ENCODE measurements at places on chromosomes 1 and 21.

DNA sequence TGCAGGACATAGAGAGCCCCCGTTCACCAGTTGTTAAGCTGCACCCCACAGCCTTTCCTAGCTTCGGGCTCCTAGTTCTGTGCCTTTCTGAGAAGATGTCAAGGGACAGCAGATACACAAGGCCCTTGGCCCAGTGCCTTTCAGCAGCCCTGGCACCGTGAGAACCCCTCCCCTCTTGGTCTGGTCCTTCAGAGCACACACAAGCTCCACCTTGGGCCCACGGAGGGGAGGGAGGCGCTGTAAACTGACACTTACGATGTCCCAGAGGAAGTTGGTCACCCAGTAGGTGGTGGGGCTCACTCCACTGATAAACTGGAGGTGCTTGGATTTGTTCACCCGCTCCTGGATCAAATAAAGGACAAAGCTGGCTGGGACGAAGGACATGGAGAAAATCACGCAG is 101.6 kb downstream of the ABCA4 start:
- no peak for DNase-seq

- peak; percentile 58 for DNase-seq
These were observed 428.3 kb downstream of the KIF26B start for GRCh38 chr1:245583081-245583480.

DNA sequence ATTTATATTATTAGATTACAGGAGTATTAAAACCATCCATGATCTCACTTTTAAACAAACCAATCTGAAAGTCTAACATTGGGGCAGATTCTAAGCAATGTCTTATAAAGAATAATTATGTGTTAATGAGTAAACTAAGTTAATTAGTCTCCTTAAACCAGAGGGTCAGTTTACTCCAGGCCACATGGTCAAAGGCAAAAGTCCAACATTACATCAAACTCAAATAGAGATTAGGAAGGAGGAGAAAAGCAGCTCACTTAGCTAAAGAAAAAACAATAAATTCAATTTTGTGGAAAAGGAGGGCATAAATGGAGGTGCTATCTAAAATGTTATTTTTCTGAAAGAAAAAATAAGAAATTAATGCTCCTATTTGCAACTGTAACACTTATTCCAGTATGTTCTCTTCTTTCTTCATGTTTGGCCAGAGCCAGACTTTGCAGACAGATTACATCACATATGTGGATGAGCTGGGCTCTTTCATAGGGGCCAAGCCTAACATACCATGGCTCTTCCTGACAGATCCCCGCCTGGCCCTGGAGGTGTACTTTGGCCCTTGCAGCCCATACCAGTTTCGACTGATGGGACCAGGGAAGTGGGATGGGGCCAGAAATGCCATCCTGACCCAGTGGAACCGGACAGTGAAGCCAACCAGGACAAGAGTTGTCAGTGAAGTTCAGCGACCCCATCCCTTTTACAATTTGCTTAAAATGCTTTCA is 24.3 kb upstream of the FMO2 start:
- no peak for DNase-seq

GRCh38 chr1:152533327-152533938 is 19.2 kb downstream of the CRCT1 start:
- DNase-seq: no peak

- peak; percentile 59 for DNase-seq
These were observed 129.7 kb upstream of the RUNX1 start for GRCh38 chr21:35178827-35179226.

DNA sequence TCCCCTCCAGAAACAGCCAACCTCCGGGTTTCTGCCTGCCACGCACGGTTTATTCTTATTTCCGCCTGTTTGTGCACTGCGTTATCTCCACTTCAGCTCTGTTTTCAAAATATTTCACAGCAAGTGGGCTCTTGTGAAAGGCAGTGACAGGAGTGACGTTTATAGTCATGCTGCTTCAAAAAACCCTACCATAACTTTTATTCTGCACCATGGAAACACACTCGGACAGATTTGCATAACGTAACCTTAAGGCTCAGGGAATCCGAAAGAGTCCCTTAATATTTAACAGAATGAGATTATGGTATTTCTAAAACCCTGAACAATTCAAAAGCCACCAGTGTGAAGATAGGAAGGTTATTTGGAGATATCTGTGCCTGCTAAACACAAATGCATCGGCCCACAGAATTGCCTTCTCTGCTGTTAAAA is 782 bp upstream of the SDE2 start:
- DNase-seq: no peak

DNA sequence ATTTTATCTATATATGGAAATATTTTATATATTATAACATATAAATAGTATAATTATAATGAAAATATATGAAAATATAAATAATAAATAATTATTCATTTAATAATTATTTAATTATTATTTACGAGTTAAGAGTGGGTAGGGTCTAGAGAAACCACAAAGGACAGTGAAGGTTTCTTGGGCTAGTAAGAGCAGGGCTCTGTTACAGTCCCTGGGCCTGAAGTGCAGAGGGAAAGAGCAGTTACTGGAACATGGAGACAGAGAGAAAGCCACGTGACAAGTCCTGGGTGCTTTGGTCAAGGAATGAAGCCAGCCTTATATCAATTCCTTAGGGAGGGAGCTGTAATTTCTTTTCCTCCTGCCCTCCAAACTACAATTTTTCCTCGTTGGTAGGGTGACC is 117.2 kb upstream of the OLIG2 start:
- DNase-seq: no peak

GRCh38 chr1:202998836-202999750 is 8.1 kb upstream of the TMEM183A start:
- DNase-seq: peak; percentile 45

DNA sequence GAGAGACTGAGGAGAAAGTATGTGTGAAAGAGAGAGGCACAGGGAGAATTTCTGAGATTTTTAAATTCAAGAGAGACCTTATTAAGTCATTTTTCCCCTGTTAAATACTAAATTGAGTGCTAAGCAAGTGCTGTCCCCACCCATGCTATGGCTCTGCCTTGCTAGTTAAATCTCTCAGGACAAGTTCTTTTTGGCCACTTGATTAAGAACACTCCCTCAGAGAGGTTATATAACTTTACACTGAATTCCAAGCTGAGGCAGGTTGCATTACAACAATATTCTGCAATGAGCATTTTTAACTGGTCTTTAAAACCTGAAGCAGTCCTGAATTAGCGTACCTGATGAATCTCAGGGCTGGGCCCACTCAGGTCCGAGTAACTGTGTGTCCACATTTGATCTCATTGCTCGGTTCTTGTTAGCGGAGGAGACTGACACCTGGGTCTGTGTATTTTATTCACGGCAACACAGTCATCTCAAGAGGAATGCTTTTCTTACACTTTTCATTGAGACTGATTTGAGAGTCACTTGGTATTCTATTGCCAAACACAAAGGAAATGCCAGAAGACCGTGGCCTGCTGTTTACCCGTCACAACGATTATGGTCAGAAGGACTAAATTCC is 187.6 kb upstream of the ST6GALNAC5 start:
- no peak for DNase-seq

GRCh38 chr1:78673120-78673519 is 23.5 kb downstream of the IFI44 start:
- DNase-seq: no peak

DNA sequence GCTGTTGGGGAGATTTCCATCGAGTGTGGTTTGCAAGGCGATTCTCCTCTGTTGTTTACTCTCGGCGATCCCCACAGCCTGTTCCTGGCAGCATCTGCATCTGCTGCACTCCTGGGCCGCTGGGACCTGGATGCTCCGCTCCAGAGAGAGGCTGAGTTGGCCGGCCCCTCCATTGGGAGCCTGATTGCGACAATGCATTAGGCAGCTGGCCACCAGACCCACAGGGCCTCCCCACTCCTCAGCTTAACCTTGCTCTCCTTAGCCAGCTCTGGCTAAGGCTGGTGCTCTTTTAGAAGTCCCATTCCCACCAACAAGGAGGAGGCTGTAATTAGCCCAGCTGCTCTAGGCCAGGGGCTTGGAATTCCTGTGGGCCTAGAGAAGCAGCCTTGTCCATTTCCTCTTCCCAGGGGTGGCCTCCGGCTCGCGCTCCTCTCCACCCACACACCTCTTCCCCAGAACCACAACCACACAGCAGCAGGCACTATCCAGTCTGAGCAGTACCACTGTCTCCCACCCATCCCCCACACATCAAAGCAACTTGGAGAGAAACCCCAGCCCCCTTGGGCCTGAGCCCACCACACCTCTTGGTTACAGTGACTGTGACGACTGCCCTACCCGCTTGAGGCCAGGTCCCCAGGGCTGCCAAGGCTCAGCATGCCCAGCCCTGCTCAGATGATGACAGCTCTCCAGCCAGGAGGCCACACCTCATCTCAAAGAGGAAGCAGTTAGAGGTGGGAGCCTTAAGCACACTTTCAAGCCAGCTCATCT is 193.8 kb upstream of the EDN2 start:
- DNase-seq: peak; percentile 90

- no peak for DNase-seq
These were observed 106.5 kb upstream of the ACTL8 start for GRCh38 chr1:17648457-17649145.

- no peak for DNase-seq
These were observed 5.6 kb downstream of the RNF2 start for GRCh38 chr1:185050823-185051451.

GRCh38 chr1:23798662-23799142 is 1.9 kb downstream of the GALE start:
- DNase-seq: no peak

GRCh38 chr1:165842671-165843129 is 15.3 kb downstream of the UCK2 start:
- DNase-seq: peak; percentile 56

DNA sequence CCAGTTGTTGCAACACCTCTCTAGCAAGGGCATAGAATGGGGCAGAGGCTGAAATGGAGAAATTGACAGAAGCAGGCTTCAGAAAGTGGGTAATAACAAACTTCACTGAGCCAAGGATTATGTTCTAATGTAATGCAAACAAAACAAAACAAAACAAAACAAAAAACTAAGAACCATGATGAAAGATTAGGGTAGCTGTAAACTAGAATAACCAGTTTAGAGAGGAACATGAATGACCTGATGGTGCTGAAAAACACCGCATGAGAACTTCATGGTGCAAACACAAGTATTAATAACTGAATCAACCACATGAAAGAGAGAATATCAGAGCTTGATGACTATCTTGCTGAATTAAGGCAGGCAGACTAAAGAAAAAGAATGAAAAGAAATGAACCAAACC is 1707.7 kb downstream of the BRINP3 start:
- DNase-seq: no peak

DNA sequence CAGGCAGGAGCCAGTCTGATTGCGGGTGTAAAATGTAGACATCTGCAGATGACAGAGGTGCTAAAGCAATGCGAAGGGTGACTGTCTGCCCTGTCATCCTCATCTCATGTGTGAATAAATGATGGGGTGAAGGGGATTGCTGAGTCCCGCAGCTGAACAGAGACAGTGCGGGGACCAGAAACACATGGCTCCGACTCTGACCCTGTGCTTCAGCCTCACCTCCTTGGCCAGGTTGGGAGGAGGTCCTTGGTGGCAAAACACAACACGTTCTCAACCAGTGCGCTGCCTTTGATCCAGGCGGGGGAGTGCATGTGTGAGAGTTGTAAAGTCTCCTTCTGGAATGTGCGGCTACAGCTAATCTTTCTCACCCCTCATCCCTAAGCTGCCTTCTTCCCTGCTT is 32.0 kb upstream of the TTC22 start:
- no peak for DNase-seq

DNA sequence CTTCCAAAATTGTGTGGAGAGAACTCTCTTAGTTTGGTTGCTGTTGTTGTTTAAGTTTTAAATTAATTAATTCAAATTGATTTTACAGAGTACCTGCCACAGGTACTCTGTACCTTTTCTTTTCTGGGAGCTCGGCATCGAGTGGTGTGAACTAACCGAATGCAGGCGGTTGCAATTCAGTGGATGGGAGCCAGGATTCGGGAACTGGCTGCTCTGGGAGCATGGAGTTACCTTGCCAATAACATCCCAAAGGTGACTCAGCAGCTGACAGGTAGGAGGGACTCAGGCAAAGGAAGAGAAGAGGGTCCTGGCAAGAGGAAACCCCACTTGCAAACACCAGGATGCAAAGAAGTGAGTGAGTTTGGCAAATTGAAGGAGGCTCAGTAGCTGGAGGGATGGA is 24.7 kb upstream of the KANK4 start:
- DNase-seq: no peak

DNA sequence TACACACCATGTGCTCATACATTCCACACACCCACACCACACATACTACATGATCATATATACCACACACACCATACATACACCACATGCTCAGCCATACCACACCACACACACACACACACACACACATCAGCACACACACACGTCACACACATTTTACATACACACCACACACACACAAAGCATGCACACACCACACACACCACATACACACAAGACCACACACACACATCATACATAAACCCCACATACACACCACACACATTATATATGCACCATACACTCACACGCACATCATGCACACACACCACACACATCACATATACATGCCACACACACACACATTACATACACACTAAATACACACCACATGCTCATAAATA is 124.5 kb upstream of the ERG start:
- no peak for DNase-seq

- no peak for DNase-seq
These were observed 32.9 kb downstream of the SERINC2 start for GRCh38 chr1:31445951-31446350.

DNA sequence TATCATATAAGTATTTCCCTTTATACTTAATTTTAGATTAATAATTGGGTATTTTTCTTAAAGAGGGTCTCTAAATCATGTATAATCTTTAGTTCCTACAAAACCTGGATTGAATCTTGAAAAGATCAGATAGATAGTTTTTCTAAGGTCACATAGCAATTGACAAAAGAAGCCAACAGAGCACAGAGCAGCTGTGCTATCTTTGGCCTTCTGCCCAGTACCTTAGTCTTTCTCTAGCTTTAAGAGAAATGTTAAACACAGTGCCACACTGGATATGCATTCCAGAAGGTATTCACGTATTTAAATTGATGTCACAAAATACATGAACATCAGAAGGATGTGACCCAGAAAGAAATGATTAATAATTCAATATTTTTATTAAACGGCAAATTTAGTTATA is 86.8 kb downstream of the C21orf91 start:
- no peak for DNase-seq

GRCh38 chr1:22228505-22228911 is 85.6 kb upstream of the WNT4 start:
- DNase-seq: no peak

GRCh38 chr1:184649451-184649888 is 105.2 kb downstream of the EDEM3 start:
- peak; percentile 50 for DNase-seq

- DNase-seq: no peak
These were observed 35.8 kb upstream of the PODN start for GRCh38 chr1:53026254-53026653.

DNA sequence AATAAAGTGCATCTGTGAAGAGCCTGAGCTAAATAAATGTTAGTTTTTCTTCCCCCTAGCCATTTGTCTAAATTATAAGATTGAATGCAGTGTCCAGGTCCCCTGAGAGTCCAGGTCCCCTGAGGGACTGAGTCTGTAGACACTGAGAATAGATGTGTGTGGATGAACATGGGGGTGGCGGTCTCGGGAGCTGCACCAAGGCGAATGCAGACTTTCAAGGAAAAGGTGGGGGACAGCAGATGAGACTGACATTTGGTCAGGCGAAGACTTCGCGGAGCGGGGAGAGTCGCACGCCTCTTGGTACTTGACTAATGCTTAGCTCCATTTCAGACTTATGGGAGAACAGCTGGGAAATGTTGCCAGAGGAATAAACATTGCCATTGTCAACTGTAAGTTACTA is 17.7 kb upstream of the MX2 start:
- DNase-seq: no peak
